ENCODE measurements at places on chromosomes 5 and 9.

DNA sequence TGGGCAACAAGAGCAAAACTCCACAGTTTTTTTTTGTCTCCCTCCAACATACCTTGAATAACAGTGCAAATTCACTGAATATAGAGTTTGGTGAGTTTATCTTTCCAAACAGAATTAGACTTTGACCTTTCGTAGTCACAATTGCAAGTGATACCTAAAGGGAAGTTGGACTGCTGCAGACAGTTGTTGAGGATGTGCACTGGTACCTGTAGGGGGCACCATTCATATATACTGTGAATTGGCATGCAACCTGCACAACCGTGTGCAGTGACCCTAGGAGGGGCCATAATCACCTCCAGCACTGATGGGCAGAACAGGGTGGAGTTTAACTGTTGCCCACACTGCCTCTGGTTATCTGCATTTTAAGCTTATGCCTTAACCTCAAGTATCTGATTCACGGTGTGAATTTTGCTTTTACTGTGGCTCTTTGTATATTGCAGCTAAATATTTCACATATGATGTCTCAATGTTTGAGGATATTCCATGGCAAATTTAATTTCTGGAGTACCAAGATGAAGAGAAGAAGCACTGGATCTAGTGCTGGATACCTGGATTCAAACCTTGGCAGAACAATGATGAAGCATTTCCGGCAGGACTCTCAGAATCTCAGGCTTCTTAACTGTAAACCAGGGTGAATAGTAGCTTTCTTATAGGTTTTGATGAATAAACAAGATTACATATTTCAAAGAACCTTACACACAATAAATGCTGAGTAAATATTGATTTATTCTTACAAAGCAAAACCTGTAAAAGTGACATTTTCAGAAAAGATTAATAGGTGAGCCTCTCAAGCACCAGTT is 144.3 kb downstream of the ACTBL2 start:
- no peak for DNase-seq

DNA sequence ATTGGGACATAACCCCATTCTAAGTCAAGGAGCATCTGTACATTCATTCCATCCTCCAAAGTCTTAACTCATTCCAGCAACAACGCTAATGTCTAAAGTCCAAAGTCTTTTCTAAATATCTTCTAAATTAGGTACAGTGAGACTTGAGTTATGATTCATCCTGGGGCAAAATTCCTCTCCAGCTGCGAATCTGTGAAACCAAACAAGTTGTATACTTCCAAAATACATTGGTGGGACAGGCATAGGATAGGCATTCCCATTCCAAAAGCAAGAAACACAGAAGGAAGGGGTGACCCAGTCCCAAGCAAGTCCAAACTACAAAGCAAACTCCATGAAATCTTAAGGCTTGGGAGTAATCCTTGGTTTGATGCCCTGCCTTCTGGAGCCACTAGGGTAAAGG is 97.6 kb upstream of the FANCC start:
- DNase-seq, result no peak

GRCh38 chr9:92954049-92954861 is 6.9 kb downstream of the FGD3 start:
- no peak for DNase-seq

DNA sequence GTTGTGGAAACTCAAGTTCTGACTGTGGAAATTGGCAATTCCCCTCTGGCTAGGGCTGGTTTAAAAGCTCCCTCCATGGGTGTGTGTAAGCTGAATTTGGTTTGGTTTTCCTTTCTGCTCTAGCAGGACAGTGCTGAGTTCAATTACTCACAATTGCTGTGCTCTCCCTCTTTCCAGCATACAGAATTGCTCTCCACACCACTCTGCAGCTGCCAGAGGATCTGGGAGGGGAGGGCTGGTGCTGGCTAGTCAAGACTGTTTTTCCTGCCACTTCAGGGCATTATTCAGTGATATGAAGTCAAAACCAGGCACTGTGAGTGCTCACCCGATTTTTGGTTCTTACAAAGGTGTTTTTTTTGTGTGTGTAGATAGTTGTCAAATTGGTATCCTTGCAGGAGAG is 336.9 kb upstream of the SLC24A2 start:
- no peak for DNase-seq

- DNase-seq, result no peak
These were observed 45.2 kb upstream of the PPP2CA start for GRCh38 chr5:134271059-134271458.

- DNase-seq, result no peak
These were observed 5.8 kb downstream of the CCDC187 start for GRCh38 chr9:136297766-136298735.

DNA sequence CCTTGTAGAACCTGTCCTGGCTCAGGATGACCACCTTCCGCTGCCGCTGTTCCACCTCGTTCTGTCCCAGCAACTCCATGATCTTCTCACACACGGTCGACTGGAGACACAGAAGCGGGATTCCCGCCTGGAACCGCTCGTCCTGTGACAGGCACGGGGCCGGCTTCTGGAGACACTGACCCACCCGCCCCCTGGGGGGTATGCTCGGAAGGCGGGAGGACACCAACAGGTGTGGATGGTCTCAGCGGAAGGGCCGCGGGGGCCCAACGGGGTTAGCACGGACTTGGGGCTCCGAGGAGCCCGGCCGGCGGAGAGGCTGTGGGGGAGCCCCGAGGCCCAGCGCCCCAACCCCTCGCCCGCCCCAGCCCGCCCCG is 530 bp downstream of the UCK1 start:
- no peak for DNase-seq

- DNase-seq, result no peak
These were observed 83.6 kb downstream of the RFK start for GRCh38 chr9:76310577-76310976.

DNA sequence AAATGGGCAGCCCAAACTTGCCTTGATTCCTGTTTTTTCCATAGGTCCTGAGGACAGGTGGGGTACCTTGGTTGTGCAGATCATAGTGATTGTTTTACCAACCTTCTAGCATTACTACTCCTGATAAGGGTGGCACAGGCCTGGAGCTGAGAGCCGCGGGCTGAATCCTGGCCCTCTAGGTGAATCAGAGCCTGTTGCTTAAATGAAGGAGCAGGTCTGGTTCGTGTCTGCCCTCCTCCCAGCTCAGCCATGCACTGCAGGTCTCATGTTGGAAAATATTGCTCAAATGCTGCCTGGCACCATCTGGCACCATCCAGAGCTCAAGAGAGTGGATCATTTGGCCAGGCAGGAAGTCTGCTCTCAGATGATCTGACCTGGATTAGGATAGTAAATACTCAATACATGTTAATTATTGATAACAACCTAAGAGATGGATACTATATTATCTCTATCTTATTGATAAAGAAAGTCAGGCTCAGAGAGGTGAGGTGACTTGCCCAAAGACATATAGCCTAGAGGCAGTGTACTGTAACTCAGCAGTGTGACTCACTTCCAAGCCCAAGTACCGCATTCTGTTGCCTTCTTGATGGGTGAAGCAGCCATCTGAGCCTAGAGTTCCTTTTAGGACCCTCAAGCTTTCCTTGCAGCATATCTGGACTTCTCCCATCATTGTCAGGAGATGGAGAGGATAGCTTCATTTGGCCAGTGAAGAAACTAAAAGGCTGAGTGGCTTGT is 104.3 kb upstream of the PITX1 start:
- DNase-seq, result no peak

DNA sequence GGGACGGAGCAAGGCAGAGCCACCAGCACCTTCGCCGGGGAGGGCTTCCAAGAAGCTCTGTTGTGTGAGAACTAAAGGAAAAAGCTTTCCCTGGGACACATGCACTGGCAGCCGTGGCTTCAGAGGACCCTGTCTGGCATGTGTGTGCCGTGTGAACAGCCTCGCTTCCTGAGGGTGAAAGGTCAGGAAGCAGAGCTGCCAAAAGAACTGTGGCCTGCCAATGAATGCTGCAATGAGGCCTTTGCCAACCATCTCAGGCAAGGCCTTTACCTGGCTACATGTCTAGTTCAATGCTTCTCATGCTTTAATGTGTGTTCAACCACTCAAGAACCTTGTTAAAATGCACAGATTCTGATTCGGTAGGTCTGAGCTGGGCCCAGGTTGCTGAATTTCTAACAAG is 53.5 kb downstream of the NIPSNAP3B start:
- no peak for DNase-seq

- DNase-seq, result peak; percentile 93
These were observed at the start of gene UBAP1 for GRCh38 chr9:34178436-34179212. Gene UBAP1 (plus strand): TSS chr9:34179043. CDS start chr9:34220915, 41,872 bp downstream.

DNA sequence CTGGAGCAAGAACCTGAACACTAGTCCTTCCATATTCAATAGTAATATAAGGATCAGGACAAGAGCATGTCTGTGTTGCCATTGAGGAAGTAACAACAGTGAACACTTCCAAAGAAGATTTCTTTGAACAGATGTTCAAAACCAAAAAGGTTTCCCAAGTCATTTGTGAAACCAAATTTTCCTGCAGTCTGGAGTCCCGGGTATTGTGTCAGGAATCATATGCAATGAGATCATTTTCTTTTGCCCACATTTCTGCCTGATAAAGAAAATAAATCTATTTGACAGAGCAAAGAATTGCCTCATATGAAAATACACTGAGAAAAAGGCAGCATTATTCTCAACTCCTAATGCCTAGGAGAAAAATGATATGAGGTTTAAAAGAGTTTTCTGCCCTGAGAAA is 151.7 kb downstream of the SNX18 start:
- DNase-seq, result no peak

DNA sequence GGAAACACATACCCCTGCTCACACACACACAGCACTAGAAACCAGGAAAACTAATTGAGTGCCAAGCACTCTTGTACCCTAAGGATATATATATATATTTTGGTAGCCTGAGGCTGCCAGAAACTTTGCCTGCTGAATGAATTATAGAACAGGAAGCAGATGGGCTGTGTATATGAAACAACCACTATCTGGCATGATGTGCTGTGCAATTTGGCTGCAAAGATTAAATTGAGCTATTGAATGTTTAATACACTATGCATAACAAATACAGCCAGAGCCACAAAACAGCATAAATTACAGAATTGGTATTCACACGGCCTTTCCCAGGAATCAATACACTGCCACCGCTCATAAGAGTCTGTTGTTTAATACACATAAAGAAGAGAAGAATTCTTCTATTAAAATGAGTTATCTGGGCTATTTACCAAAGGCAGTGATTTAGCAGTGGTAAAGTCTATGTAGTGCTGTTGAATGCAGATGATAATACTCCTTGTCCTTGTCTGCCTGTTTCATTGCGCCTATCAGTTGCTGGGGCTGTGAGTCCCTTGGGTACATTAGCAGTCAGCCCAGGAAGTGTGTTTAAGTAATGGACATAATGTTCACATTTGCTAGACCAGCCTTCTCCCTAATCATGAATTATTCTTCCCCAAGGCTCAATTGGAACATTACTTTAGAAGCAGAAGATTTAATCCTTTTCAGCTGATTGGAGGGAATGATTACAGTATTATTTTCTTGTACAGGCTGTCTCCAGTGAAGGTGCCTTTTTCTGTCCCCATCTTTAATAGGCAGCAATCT is 294.3 kb downstream of the TLE1 start:
- no peak for DNase-seq

- DNase-seq, result no peak
These were observed 78.6 kb downstream of the AOPEP start for GRCh38 chr9:94805051-94805489.

GRCh38 chr5:142293486-142293885 is 31.3 kb downstream of the SPRY4 start:
- DNase-seq, result no peak

- no peak for DNase-seq
These were observed 62.8 kb upstream of the KLF9 start for GRCh38 chr9:70477146-70477745.

Data from brain pericyte (primary cell).